NCI-H2227 treated with DMSO at 0.1 percent for 48 hours (cell line): ENCODE measurements at places on chromosomes 2 and 18.
A peak's percentile ranks its signal among the peaks of the same experiment; 100 is the strongest.

GRCh38 chr2:139917690-139918384 lies 1137.6 kb upstream of the NXPH2 start:
- no peak for DNase-seq

GRCh38 chr18:58252166-58252565 lies 208.1 kb downstream of the NEDD4L start:
- DNase-seq, result no peak

DNA sequence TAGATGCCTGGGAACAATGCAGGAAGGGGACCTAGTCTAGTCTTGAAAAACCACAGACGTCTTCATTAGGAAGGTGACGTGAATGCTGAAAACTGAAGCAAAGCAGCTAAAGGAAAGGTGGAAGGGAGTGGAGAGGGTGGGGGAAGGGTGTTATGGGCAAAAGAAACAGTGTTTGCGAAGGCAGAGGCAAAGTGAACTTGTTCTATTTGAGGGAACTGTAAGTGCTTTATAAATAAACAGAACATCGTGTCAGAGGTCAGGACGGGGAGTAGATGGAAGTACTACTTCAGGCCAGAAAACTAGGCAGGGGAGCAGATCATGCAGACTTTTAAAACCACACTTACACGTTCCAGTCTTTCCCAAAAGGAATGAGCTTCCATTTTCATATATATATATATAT lies 57.8 kb downstream of the FASTKD2 start:
- DNase-seq, result peak; percentile 64

- DNase-seq, result no peak
Observed at GRCh38 chr2:1976728-1977416, 232.6 kb upstream of the PXDN start.

DNA sequence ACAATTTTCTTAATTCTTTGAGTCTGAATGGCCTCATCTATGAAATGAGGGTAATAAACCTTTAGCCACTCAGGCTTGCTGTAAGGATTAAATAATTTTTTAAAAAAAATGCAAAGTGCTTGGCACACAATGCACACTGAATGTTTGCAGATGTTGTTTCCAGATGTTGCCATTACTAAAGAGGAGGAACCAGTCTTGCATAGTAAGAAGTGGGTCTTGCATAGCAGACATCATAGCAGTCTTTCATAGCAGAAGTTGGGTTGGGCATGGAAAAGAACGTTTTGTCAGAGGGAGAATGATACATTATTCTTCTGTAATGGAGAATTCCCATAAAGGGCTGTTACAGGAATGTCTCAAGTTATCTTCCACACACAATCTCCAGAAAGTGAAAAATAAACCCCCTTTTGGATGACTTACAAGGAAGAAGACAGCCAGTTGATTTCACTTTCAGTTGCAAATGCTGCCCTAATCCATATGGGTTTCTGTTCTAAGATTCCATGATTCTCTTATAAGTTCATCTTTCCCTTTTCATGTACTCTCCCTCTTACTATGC lies 327.7 kb downstream of the SUCLG1 start:
- no peak for DNase-seq

GRCh38 chr2:136727973-136728699 lies 37.2 kb upstream of the THSD7B start:
- DNase-seq, result no peak

DNA sequence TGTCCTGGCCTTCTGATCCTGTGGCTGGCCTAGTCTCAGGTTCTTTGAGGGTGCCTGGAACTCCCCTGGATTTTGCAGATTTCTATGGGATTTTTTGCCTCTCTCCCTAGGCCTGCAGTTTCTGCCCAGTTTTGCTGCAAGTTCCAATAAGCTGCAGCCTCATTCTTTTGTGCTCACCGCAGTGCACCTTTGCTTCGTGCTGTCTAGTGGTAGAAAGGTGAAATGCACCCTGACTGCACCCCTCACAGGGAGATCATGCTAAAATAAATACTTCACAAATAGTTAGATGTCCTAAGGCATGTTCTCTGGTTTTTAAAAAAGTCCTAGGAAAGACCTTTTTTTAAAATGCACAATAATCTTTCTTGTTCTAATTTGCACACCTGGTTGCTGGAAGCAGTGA lies 72.5 kb downstream of the GNAL start:
- DNase-seq, result no peak

DNA sequence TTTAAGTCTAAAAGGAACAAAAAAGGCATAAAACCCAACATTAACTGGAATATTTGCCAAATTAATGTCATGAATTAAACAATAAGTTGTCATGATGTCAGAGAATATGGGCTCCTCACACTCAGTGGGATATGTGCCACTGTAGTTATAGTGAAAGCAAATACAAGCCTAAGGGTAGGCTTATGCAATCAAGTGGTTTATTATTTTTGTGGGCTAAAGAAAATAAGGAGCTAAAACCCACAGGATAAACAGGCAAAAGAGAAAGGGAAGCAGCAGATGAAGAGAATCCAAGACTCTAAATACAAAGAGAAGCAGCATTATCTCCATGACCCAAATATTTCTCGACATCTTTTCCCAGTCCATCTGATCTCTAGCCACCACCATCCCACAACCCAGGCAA lies 17.5 kb downstream of the YWHAQ start:
- DNase-seq, result no peak

DNA sequence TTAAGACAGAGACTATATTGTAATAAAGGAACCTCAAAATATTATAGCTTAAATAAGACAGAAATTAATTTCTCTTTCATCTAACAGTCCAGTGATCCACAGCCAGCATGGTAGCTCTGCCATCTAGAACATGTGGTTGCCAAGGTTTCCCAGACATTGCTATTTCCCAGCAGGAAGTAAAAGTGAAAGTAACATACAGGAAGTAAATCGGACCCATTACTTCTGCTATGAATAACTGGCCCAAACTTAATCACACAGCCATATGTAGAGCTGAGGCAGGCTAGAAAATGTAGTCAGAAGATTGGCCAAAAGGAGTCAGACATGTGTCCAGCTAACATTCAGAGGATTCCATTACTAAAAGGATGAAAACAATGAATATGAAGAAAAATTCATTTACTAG lies 71.0 kb downstream of the NOL4 start:
- peak; percentile 83 for DNase-seq

GRCh38 chr18:35191698-35192025 lies 49.2 kb upstream of the ZNF397 start:
- DNase-seq, result no peak
